AG04449 (cell line): ENCODE measurements at places on chromosomes 7 and 10.

DNA sequence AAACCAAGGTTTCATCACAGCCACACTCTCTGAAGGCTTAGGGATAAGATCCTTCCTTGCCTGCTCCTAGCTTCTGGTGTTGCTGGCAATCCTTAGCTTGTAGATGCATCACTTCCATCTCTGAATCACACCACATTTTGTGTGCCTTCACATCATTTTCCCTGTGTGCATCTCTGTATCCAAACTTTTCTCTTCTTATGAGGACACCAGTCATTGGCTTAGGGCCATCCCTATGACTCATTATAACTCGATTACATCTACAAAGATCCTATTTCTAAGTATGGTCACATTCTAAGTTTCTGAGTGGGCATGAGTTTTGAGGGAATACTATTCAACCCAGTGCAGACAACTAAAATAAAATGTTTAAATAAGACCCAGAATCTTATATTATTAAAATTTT, 121.7 kb downstream of the C7orf25 start:
- DNase-seq = no peak

- DNase-seq = no peak
Measured at GRCh38 chr7:26397796-26398426, 106.2 kb downstream of the SNX10 start.

DNA sequence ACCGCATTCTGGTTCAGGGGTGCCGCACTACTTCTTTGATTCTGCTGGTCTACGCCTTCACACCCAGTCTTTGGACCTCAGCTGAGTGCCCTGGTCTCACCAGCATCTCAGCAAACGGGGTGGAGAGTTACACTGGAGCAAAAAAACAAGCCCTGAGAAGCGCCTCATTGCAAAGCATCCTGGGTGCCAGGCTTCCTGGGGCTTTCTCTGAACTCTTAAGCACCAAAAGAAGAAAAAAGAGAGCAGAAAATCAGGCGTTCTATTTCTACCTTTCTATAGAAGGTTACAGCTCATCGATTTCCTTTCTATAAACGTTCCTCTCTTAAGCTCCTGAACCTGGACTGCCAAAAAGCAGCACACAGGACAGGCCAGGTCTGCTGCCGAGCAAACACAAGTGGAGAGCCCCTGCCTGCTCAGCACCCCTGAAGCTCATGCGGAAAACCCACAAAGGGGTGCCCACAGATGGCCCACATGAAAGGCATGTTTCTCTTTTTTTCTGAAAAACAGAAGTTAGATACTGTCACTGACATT, 217.9 kb downstream of the SFMBT2 start:
- no peak for DNase-seq

- peak; percentile 98 for DNase-seq
Measured at GRCh38 chr7:22561321-22561811, 61.4 kb upstream of the STEAP1B start.

DNA sequence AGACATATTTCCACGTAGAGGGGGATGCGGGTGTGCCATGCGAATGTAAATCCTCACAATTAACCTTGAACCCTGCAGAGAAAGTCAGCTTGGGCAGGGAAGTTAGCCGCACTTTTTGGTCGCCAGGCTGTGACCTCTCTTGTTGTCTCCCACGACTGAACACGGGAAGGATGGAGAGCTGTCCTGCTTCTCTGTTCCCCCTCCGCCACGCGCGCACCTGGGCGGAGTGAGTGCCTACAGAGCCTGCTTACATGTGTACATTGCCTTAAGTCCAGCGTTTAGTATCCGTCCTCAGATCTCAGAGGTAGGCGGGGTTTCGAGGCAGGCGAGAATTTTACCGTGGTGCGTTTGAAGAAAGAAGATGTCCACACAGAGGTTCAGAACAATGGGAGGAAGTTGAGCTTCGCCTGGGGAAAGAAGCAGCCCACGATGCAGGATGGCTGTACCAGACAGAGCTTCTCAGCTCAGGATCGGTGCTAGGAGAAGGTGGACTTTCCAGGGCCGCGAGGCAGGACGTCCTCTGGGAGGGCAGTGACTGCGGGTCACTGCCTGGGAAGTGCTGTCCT, 482 bp upstream of the ERCC6 start:
- no peak for DNase-seq

GRCh38 chr10:63929831-63930467, 408.7 kb downstream of the REEP3 start:
- DNase-seq = no peak

DNA sequence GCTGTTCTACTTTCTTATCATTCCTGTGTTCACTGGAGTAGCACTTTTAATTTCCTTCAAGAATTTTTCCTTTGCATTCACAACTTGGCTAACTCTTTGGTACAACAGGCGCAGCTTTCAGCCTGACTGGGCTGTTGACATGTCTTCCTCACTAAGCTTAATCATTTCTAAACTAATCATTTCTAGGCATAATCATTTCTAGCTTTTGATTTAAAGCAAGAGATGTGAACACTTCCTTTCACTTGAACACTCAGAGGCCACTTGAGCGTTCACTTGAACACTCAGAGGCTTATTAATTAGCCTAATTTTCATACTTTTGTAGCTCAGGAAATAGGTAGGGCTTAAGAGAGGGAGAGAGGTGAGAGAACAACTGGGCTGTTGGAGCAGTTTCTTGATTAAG, 15.9 kb downstream of the C10orf90 start:
- no peak for DNase-seq

DNA sequence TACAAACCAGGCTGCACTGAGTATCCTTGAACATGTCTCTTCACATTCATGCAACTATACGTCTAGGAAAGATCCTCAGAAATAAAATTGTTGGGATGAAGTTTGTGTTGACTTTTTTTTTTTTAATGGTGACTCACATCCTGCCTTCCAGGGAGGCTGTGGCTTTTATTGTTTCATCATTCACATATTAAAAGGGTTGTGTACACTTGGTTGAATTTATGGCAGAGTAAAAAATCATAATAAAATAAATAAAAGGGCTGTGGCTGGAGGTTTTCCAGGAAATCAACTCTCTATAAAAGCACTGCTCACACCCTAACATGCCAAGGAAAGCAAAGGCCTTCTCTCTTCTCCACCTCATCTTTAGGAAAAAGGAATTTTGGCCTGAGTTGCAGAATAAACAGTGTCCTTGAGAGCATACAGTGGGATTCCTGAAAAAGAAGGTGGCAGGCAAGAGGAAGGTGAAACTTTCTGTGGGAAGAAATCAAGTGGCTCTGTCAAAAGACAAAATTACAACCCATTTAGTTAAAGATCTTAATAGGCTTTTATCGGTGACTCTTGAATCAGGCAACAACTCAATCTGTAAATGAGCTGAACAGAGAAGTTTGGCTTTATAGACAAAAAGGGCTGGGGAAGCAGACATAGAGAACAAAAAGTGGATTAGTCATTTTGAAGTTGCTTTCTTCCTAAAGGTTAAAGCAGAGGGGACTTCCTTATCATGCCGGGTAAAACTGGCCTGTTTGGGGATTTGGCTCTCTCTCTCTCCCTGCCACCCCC, 41.6 kb upstream of the FHIP2A start:
- peak; percentile 67 for DNase-seq

DNA sequence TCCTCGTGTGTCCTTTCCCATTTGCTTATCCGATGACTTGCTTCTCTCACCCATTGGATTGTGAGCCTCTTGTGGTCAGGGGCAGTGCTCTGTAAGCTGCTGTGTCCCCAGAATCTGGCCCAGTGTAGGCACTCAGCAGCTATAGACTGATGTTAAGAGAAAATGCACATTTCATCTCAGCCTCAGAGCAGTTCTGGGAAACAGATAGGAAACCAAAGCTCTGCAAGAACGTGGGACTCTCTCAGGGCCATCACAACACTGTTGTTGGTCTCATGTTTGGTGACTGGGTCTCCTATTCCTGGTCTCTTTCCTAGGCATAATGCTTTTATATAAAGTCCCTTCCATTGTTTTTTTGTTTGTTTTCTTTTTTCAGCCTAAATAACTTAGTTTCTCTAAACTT, 141.2 kb downstream of the ST7 start:
- DNase-seq = no peak

DNA sequence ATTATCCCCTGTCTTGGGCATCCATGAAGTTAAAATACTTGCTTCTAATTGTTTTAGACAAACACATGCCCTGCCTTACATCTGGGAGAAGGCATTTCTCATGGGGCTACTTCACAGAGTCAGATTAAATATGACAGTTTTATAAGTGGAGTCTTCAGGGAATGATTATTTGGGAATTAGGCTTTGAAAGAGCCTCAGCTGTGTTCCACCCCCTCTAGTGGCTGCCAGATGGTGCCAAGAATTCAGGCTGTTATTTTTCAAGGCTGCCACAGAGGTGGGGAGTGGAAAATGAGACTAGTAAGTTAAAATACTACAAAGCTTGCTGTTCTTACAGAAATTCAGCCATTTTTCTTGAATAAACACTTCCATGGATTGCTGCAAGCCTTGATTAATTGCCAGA, 45.8 kb upstream of the DNAH11 start:
- no peak for DNase-seq

DNA sequence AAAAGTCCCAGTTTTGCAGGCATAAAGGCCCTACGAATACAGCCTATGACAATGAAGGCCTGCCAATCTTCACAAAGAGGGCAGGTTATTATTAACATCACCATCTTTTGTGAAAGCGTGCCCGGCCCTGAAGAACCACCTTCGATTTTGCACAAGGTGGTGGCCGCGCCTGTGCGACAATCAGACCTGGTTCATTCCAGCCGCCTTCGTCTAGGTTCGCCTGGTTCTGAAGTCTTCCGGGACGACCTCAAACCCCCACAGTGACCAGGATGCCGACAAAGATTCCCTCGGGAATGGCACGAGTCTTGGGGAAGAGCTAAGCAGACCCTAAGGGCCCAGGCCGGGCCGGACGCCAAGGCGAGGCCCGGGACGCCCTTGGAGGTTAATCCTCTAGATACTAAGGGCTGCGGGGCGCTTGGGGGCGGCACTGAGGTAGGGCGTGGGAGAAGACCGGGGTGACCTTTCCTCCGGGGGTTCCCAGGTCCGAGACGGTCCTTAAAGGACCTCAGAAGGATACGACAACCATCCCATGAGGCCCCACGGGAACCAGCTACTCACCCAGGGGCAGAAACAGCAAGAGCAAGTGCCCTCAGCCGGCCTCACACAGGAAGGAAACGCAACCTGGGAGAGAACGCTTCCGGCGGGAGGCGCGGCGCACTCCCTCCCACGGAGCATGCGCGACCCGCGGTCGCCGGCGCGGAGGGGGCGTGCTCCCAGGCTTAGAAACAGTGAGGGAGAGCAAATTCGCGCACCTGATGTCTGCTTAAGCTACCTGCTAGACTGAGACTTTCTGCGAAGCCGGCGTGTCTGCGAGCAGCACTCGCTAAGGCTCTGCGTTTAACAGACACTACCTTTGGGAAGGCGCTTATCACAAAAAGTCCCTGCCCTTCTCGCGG, at the start of gene ATAD1:
ATAD1 (minus strand) TSS at position 618 of the 896 bp plus-strand sequence. CDS start 3,627 bp downstream, outside the sequence.
- DNase-seq = peak; percentile 12

GRCh38 chr10:60849217-60849616, 70.9 kb downstream of the CDK1 start:
- DNase-seq = no peak

DNA sequence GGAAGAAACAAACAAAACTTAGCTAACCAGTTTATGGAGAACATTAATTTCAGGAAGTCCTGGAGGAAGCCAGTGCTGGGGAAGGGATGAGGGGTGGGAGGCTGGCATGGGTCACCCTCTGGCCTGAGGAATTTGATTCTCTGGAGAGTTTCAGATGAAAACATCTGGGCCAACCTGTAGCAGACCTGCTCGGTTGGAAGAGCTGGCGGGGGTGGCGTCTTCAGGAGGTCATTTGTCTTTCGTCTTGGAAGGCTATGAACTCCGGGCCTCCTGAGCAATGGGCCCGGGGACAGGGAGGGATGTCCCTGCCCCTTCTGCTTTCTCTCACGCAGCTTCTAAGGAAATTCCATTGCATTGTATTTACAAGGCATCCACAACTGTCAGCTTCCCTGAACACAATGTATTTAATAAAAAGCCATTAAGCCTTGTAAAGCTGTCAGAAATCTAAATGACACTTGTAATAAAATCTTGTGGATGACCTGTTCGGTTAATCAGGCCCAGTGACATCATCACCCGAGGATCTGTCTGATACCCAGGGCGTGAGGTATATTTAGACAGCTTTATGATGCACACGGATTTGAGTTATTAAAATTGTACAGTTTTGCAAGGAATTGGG, 250.5 kb downstream of the RAB11FIP2 start:
- DNase-seq = no peak

DNA sequence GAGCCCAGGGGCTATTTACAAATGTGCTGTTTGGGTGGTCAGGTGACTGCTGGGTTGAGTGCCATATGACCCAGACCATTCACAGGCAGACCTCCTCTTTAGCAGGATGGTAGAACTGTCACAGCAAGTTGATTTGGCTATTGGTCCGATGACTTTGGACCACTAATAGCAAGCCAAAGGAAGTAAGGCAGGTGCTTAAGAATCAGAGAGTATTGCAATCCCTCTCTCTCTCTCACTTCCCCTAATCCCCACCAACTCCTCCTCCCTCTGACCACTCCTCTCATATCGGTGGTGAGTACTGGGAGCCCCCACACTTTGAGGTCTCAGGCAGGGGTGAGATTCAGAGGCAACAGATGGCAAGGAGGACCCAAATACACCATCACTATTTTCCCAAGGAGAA, 165.3 kb downstream of the TRIL start:
- DNase-seq = no peak

GRCh38 chr10:89894051-89894450, 192.7 kb downstream of the KIF20B start:
- DNase-seq = no peak

- no peak for DNase-seq
Measured at GRCh38 chr7:124101173-124101768, 68.4 kb upstream of the TMEM229A start.

- no peak for DNase-seq
Measured at GRCh38 chr10:108789919-108790318, 1133.4 kb downstream of the XPNPEP1 start.

GRCh38 chr10:131176907-131177306, 134.6 kb downstream of the TCERG1L start:
- no peak for DNase-seq

- no peak for DNase-seq
Measured at GRCh38 chr10:23694446-23694920, 255.6 kb downstream of the OTUD1 start.

DNA sequence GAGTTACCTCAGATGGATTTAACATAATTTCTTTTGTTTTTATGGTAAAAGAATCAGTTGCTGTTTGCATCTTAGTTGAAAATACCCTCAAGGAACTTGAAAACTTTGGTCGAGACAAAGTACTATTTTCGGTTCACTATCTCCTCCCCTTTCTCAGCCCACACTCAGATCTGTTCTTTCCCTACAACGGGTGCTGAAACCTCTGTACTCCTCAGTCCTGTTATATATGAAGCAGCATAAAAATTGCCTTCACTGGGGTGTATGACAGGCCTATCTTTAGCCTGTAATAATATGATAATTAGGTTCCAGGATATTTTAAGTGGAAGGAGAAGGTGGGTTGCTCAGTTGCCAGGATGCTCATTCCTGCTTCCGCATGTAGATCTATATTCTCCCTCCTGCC, 105.2 kb upstream of the NOBOX start:
- DNase-seq = no peak

- DNase-seq = no peak
Measured at GRCh38 chr10:64626924-64627323, 1105.7 kb downstream of the REEP3 start.
